ENCODE measurements at places on chromosomes 12 and 14.

GRCh38 chr14:29652571-29652970 is 275.1 kb downstream of the PRKD1 start:
- H3K4me1 ChIP-seq: peaks cover 12% of the 10 kb centered on the region
- no peak for DNase-seq
- no peaks in the 10 kb centered on the region for H3K36me3 ChIP-seq
- H3K4me3 ChIP-seq: no peak overlapping the region
- no peak overlapping the region for H3K27ac ChIP-seq
- no peaks in the 10 kb centered on the region for H3K27me3 ChIP-seq

GRCh38 chr14:94685166-94685581 is 73.0 kb downstream of the SERPINA3 start:
- peaks cover 8% of the 10 kb centered on the region for H3K4me1 ChIP-seq
- no peak overlapping the region for H3K27ac ChIP-seq
- DNase-seq: no peak
- no peak overlapping the region for H3K4me3 ChIP-seq
- peaks cover 5% of the 10 kb centered on the region for H3K27me3 ChIP-seq

- no peak overlapping the region for H3K4me3 ChIP-seq
- no peaks in the 10 kb centered on the region for H3K27me3 ChIP-seq
- DNase-seq: peak; percentile 26
- peaks cover 17% of the 10 kb centered on the region for H3K4me1 ChIP-seq
- no peak overlapping the region for H3K27ac ChIP-seq
Measured at GRCh38 chr14:81831128-81831820, 297.6 kb upstream of the SEL1L start.

GRCh38 chr14:105213361-105213760 is 32.2 kb upstream of the NUDT14 start:
- no peak for DNase-seq
- H3K27me3 ChIP-seq: no peaks in the 10 kb centered on the region
- no peak overlapping the region for H3K27ac ChIP-seq
- H3K4me1 ChIP-seq: no peaks in the 10 kb centered on the region

DNA sequence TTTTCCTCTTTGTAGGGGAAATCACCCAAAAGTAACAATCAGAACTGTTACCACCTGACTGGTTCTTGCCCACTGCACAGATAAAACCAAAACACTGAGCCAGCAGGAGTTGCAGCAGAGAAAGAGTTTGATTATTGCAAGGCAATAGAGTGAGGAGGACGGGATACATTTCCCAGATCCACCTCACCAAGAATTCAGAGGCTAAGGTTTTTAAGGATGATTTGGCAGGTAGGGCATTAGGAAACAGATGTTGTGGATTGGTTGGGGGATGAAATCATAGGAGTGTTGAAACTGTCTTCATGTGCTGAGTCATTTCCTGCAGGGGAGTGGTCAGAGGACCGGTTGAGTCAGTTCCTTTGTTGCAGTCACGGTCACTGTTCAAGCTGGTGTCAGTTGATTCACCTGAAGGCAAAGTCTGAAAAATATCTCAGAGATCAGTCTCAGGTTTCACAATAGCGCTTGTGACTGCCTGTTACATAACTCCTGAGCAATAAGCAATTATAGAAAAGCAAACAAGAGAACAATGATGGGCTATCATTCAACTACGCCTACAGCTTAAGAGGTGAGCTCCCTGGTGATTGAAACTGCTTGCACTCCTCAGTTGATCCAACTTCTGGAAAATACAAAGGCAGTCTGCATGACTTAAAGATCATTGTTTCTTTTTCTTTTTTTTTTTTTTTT is 20.3 kb upstream of the AMN1 start:
- H3K4me3 ChIP-seq: no peak overlapping the region
- H3K36me3 ChIP-seq: no peaks in the 10 kb centered on the region
- H3K27ac ChIP-seq: peak overlapping the region; percentile 92
- DNase-seq: peak; percentile 98
- H3K27me3 ChIP-seq: no peaks in the 10 kb centered on the region

GRCh38 chr12:68913682-68914081 is 19.3 kb downstream of the CPM start:
- no peak overlapping the region for H3K4me3 ChIP-seq
- no peaks in the 10 kb centered on the region for H3K36me3 ChIP-seq
- H3K4me1 ChIP-seq: no peaks in the 10 kb centered on the region
- no peak overlapping the region for H3K27ac ChIP-seq
- no peak for DNase-seq
- no peaks in the 10 kb centered on the region for H3K27me3 ChIP-seq

DNA sequence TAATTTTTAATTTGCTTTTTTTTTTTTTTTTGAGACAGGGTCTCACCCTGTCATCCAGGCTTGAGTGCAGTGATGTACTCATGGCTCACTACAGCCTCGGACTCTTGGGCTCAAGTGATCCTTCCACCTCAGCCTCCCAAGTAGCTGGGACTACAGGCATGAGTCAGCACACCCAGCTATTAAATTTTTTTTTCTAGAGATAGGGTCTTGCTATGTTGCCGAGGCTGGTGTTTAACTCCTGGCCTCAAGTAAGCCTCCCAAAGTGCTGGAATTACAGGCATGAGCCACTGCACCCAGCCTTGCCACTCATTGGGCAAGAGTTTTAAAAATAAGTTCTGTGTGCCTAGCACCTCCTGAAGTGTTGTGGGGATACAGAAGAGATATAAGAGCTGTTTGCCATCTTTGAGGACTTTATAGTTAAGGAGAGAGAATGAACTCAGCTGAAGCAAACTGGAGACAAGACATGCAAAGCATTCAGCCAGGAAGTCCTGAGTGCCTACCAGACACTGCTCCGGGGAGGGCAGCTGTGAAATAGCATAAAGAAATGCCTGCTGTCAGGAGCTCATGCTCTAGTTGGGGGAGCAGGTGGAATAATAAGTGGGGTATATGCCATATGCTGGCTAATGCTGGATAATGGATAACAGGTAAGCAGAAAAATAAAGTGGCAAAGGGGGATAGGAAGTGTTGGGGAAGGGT is 15.0 kb upstream of the EMP1 start:
- no peaks in the 10 kb centered on the region for H3K27me3 ChIP-seq
- no peaks in the 10 kb centered on the region for H3K36me3 ChIP-seq
- no peak overlapping the region for H3K4me3 ChIP-seq
- DNase-seq: no peak

DNA sequence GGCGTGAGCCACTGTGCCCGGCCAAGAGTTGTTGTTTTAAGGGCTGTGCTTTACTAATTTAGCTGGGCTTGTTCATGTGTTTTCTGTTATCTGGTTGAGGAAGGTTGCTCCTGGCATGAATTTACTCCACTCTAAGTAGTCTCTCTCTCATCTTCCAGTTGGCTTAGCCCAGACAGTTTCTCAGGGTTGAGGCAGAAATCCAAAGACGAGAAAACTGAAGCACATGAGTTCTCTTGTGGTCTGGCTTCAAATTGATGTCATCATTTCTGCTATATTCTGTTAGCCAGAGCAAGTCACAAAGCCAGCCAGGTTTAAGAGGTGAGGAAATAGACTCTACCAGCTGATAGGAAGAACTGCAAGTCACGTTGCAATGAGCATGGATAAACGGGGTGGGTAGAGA is 57.9 kb downstream of the E2F7 start:
- no peak overlapping the region for H3K27ac ChIP-seq
- no peak for DNase-seq

DNA sequence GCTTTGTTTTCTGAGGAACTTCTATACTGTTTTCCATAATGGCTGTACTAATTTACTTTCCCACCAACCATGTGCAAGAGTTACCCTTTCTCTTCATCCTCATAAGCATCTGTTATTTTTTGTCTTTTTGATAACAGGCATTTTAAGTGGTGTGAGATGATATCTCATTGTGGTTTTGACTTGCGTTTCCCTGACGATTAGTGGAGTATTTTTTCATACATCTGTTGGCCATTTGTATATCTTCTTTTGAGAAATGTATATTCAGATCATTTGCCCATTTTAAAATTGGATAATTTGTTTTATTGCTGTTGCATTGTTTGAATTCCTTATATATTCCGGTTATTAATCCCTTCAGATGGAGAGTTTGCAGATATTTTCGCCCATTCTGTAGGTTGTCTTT is 10.2 kb upstream of the HMGA2 start:
- DNase-seq: no peak
- no peak overlapping the region for H3K4me3 ChIP-seq
- no peaks in the 10 kb centered on the region for H3K36me3 ChIP-seq
- H3K27me3 ChIP-seq: no peaks in the 10 kb centered on the region

GRCh38 chr12:46005823-46006222 is 15.4 kb upstream of the SCAF11 start:
- H3K27me3 ChIP-seq: no peaks in the 10 kb centered on the region
- H3K4me3 ChIP-seq: no peak overlapping the region
- no peak for DNase-seq
- no peaks in the 10 kb centered on the region for H3K36me3 ChIP-seq

GRCh38 chr12:91851741-91852477 is 293.7 kb downstream of the BTG1 start:
- H3K36me3 ChIP-seq: no peaks in the 10 kb centered on the region
- no peak overlapping the region for H3K4me3 ChIP-seq
- DNase-seq: no peak

GRCh38 chr12:102439426-102440405 is 40.6 kb downstream of the IGF1 start:
- no peaks in the 10 kb centered on the region for H3K36me3 ChIP-seq
- H3K4me1 ChIP-seq: no peaks in the 10 kb centered on the region
- H3K27me3 ChIP-seq: no peaks in the 10 kb centered on the region
- H3K27ac ChIP-seq: no peak overlapping the region

DNA sequence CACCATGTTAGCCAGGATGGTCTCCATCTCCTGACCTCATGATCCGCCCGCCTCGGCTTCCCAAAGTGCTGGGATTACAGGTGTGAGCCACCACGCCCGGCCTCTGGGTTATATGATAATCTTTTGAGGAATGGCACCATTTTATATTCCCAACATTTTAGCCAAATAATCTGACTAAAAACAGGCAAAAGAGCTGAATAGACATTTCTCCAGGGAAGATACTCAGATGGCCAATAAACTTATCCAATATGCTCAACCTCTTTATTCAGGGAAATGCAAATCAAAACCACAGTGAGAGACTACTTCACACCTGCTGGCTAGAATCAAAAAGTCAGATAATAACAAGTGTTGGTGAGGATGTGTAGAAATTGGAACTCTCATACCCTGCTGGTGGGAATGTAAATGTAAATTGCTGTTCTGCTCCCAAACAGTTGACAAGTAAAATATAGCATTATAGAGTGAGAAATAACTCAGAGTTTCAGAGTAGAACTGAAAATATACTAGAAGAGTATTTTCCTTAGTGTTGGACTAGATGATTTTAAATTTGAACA is 80.0 kb downstream of the RCOR1 start:
- peaks cover 2% of the 10 kb centered on the region for H3K36me3 ChIP-seq
- no peak overlapping the region for H3K4me3 ChIP-seq
- no peak for DNase-seq
- no peaks in the 10 kb centered on the region for H3K27me3 ChIP-seq
- H3K27ac ChIP-seq: no peak overlapping the region

DNA sequence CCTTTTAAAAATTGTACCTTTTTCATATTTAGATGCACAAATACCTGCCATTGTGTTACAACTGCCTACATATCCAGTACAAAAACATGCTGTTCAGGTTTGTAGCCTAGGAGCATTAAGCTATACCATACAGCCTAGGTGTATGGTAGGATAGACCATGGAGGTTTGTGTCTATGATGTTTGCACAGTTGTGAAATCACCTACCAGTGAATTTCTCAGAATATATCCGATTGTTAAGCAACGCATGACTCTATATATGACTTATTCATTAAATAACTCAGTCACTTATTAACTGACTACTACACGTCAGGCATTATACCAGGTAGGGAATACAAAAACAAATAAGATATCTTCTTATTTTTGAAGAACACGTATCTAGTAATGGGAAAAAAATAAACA is 26.2 kb upstream of the ETNK1 start:
- no peaks in the 10 kb centered on the region for H3K36me3 ChIP-seq
- H3K4me3 ChIP-seq: no peak overlapping the region
- H3K4me1 ChIP-seq: peaks cover 23% of the 10 kb centered on the region
- peak; percentile 89 for DNase-seq
- H3K27me3 ChIP-seq: no peaks in the 10 kb centered on the region

DNA sequence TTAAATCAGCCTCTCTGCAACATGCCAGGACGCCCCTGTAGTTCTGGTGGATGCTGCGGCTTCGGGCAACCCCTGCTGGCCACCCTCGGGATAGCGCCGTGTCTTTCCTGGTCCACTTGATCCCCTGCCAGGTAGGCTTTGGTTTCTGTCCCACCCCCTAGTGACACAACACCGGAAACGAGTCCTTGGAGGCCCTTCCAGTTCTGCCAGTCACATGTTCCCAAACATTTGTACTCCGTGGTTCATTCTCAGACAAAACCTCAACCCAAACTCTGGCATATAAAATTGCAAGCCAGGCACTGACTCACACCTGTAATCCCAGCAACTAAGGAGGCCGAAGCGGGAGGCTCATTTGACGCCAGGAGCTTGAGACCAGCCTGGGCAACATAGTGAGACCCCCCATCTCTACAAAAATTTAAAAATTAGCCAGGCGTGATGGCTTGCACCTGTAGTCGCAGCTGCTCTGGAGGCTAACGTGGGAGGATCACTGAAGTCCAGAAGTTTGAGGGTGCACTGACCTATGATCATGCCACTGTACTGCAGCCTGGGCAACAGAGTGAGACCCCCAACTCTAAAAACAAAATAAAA is 37.0 kb downstream of the RASAL1 start:
- no peaks in the 10 kb centered on the region for H3K4me1 ChIP-seq
- H3K36me3 ChIP-seq: no peaks in the 10 kb centered on the region
- H3K4me3 ChIP-seq: no peak overlapping the region
- H3K27me3 ChIP-seq: peaks cover 5% of the 10 kb centered on the region

DNA sequence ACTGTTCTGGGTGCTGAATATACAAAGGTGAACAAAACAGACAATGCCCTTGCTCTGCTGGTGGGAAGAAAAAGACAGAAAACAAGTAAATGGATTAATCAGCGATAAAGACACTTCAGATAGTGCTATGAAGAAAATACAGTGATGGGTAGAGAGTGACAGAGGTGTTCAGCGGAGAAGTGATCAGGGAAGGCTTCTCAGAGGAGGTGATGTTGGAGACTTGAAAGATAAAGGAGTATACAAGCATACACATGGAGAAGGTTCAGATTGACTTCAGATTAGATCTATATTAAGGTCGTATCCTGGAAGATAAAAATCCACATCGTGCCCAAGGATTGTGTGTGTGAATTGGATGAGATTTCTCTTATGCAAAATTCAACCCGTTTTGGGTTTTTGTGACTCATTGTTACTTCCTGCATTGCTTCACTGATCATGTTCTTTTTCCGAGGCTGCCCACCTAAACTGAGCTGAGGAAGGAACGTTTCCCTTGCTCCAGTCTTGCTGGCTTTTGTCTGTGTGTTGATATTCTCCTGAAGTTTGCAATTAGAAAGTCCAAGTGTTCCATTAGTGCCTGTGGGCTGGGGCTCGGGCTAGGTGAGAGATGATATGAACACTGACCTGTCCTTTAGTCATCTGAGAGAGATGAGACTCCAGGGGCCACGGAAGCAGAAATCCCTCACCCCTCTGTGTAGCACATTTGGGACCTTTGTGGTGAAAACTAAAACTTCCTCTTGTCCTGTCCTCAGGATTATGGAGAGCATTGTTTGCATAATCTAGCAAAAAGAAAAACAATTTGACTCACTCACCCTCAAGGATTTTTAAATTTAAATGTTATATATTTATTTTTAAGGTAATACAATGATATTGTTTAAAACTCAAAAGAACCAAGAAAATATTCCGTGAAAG is 27.6 kb downstream of the PLXNC1 start:
- no peak for DNase-seq
- no peaks in the 10 kb centered on the region for H3K27me3 ChIP-seq
- H3K4me1 ChIP-seq: peaks cover 4% of the 10 kb centered on the region
- no peak overlapping the region for H3K4me3 ChIP-seq
